RKO (cell line): ENCODE measurements at places on chromosomes 6 and 20.

- no peak for DNase-seq
These were observed 13.4 kb downstream of the PTK7 start for GRCh38 chr6:43089467-43089866.

- DNase-seq, result no peak
These were observed 1.5 kb upstream of the CPNE5 start for GRCh38 chr6:36840432-36841403.

DNA sequence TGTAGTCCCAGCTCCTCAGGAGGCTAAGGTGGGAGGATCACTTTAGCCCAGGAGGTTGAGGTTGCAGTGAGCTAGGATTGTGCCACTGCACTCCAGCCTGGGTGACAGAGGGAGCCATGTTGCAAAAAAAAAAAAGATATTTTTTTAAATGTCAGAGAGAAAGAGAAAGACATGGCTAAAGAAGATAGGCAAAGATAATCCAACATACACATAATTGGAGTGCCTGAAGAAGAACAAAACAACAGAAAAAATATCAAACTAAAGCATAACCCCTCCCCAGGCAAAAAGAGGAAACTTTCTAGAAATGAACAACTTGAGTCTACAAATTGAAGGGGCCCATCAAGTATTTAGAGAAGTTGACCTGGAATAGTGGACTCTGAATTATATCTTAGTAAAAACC is 14.0 kb upstream of the GRM4 start:
- no peak for DNase-seq

- DNase-seq, result no peak
These were observed at the start of gene COL9A3 for GRCh38 chr20:62816884-62817873. COL9A3 (plus strand) TSS chr20:62817050; CDS start chr20:62817065, 15 bp downstream.

- no peak for DNase-seq
These were observed 24.6 kb upstream of the RNF217 start for GRCh38 chr6:124937645-124938044.

DNA sequence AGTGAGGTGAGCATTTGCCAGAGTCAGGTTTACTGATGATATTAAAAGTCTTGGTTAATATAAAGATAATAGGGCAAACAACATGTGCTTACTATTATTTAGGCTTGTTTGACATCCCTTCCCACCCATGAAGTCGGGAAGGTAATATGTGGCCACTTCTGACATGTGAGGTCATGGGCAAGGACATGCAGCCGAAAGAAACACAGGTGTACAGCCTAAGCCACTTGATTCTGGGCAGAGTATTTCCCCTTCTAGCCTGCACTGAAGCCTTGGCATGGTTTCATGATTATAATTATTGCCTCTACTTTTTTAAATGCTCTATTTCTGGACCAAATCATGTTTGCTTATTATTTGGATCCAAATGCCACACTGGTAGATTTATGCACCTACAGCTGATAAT is 52.3 kb downstream of the TSPYL4 start:
- no peak for DNase-seq
